HT-29 (cell line): ENCODE measurements at places on chromosomes 12 and 14. TPM values are rescaled to one million over a fixed set of nuclear protein-coding genes. Genes with fewer than 3 reads are reported as not detected.

OR4L1 gene
- total RNA-seq: not detected in 2 replicates

SAMD15 gene
- 0.20 and 0.23 TPM in 2 replicates for total RNA-seq

TMEM132C gene
- not detected in 2 replicates for total RNA-seq

FAM222A gene
- 4.8 and 5.1 TPM in 2 replicates for total RNA-seq
